LNCaP clone FGC (cell line): ENCODE measurements at places on chromosomes 1 and 21.

GRCh38 chr1:159942632-159943277, 2.7 kb downstream of the IGSF9 start:
- no peak for DNase-seq

DNA sequence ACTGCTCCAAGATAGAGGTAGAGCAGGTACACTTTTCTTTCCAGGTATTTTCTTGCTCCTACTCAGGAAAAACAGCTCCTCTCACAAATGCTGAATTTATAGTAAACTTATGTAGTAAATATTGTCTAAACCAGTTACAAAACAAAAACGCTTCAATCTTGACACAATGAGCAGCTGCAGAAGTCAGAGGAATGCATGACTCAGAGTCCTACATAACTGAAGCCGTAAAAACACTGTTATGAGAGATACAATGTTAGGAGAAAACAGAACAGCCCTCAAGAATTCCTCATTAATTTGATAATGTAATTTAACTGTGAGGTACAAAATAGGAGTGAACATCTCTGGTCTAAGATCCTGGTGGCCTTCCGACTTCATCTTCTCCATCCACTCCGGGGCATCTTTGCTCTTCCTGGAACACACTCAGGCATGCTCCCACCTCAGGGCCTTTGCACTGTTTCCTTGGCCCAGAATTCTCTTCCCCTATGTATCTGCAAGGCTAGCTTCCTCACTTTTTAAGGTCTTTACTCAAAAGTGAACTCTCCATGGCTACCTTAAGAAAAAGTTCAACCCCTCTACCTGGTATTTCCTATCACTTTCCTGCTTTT, 138.5 kb downstream of the SLC45A1 start:
- DNase-seq, result no peak

- DNase-seq, result no peak
These were observed 307.3 kb downstream of the KCNH1 start for GRCh38 chr1:210826686-210827085.

DNA sequence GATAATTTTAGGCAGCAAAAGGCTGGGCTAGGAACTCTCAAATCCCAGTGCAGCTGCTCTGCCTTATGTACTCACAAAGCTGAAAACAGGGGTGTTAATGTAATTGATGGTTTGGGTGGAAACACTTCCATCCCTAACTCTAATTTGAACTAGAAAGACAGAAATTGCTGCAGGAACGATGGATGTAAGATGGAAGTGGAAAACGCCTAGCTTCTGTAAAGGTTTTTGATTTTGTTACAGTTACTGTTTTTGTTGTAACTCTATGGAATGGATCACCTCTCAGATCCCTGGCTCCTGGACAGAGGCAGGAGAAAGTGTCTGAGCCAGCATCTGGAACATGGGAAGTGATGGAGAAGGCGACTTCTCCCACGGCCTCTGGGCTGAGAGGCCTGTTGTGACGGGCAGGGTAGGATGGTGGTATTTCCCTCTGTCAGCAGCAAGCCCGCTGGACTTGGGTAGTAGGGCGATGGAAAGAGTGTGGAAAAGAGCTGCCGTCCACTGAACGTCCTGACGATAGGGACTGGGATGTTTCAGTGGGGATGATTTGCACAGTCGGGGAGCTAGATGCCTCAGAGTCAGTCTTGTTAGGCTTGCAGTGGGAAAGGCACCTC, 1.6 kb downstream of the TRAF5 start:
- no peak for DNase-seq

GRCh38 chr1:151472856-151473731, 13.8 kb upstream of the POGZ start:
- no peak for DNase-seq

DNA sequence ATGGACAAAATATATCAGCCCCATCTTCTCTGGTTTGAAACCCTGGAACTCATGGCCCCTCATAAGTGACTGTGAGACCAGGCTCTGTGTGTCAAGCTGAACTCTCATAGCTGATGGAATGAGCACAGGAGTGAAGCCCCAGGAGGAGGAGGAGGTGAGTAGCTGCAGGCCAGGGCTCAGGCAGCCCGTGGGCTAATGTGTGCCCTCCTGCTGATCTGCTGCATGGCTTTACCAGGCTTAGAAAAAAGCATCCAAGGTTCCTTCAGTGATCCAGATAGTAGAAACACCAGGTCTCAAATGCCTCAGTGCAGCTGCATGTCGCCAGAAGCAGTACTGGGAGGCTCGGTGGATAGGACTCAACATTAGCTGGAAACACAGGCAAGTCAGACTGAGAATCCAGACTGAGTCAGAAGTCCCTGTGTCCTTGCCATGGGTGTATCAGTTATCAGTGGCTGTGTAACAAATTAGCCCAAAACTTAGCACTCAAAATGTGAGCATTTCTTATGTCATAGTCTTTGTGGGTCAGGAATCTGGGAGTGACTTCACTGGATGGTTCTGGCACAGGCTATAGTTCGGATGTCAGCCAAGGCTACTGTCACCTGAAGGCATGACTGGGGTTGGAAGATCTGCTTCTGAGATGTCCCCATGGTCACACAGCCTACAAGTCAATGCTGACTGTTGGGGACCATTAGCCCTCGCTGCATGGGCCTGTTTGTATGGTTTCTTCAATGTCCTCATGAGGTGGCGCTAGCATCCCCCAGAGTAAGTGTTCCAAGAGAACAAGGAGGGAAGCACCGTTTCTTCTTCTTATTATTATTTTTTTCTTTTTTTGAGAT, 255.4 kb upstream of the IRF2BP2 start:
- no peak for DNase-seq

DNA sequence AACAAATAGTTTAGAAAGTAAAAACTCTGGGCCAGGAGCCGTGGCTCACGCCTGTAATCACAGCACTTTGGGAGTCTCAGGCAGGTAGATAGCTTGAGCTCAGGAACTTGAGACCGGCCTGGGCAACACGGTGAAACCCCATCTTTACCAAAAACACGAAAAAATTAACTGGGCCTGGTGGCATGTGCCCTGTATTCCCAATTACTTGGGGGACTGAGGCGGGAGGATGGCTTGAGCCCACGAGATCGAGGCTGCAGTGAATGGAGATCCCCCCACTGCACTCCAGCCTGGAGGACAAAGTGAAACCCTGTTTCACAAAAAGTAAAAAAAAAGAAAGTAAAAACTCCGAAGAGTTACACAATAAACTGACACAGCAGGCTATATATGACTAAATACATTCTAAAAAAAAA, 10.6 kb downstream of the CEP170 start:
- no peak for DNase-seq

GRCh38 chr1:109243860-109244552, 5.3 kb upstream of the CELSR2 start:
- no peak for DNase-seq

DNA sequence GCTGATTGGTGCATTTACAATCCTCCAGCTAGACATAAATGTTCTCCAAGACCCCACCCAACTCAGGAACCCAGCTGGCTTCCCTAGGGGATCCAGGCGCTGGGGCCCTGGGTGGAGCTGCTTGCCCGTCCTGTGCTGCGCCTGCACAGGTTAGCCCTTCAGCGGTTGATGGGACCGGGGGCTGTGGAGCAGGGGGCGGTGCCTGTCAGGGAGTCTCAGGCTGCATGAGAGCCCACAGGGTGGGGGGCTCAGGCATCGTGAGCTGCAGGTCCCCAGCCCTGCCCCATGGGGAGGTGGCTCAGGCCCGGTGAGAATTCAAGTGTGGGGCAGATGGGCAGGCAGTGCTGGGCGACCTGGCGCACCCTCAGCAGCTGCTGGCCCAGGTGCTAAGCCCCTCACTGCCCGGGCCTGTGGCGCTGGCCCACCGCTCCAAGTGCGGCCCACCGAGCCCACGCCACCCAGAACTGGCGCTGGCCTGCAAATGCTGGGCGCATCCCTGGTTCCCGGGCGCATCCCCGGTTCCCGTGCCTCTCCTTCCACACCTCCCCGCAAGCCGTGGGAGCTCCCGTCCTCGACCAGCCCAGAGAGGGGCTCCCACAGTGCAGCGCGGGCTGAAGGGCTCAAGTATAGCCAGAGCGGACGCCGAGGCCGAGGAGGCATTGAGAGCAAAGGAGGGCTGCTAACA, 23.1 kb upstream of the CLCA4 start:
- DNase-seq, result no peak

GRCh38 chr1:244705261-244706234, 52.6 kb downstream of the DESI2 start:
- peak; percentile 81 for DNase-seq
